Tibial nerve (tissue), 4 donors: ENCODE measurements at places on chromosomes 16 and 17.

GRCh38 chr16:48091117-48091516 lies 64.7 kb downstream of the ABCC12 start:
- no peak for DNase-seq

DNA sequence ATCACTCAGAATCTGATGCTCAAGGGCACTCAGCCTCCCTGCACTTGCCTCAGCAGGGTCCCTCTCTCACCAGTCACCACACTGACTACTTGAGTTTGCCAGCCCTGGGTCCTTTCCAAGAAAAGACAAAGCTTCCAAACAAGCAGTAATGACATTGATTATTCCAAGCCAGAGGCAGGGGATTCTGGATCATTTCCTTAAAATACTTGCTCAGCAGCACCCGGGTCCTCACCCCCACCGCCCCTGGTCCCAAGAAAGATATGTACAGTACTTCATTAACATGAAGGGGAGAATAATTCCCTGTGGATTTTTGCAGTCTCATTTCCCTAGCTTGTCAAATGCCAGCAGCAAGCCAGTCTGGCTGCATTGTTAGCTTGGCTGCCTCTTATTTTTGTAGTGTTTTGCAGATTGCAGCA lies 83.2 kb upstream of the GNAO1 start:
- no peak for DNase-seq

DNA sequence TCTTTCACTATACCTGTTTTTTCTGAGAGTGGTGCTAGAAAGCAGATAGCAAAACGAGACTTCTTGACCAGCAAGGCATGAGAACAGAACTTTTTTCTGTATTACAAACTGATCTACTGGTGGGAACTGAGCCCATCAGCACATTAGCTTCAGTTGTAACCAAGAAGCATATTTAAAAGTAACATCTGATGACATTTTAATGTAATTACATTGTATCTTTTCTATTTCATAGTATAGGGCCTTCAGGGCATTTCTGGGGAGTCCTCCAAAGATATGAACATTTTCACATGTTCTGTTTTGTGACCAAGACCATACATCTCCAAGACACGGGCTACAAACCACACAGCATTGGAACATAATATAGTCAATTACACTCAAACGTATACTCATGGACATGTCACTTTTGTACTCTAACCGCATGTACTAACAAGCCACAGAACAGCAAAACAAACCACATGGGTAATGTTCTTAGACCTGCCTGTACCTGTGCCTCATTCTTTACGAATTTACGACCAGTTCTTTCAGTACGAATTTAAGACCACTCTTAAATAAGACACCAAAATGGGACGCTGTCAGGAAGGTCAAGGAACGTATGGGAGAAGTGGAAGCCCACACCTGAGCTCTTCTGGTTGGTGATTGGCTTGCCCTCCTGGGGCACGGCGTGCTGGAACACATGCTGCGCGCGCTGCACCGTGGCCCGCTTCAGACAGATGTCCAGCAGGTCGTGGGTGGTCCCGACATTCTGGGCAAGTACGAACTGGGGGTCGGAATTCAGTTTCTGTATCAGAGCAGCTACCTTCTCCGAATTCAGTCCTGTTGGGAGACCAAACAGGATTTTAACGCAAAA lies 825 bp downstream of the BLMH start:
- DNase-seq: peak; percentile 9

DNA sequence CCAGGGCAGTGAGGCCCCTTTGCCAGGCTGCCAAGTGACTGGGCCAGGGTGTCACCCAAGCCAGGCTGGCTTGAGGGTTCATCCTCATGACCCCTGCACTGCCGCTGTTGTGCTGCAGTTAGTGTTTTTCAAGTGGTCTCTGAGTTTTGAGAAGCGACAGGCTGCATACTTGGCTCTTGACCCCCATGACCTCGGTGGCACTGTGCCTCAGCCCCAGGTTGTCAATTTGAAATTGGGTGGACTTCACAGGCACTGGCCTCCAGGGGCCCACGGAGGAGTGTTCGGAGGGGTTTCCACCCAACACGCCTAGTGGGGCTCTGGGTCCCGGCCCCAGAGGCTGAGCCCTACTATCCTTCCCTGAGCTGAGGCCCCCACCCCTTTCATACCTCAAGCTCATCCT lies 42.7 kb downstream of the DHRS7B start:
- no peak for DNase-seq

- no peak for DNase-seq
Observed at GRCh38 chr16:80518436-80518835, 22.4 kb upstream of the DYNLRB2 start.

DNA sequence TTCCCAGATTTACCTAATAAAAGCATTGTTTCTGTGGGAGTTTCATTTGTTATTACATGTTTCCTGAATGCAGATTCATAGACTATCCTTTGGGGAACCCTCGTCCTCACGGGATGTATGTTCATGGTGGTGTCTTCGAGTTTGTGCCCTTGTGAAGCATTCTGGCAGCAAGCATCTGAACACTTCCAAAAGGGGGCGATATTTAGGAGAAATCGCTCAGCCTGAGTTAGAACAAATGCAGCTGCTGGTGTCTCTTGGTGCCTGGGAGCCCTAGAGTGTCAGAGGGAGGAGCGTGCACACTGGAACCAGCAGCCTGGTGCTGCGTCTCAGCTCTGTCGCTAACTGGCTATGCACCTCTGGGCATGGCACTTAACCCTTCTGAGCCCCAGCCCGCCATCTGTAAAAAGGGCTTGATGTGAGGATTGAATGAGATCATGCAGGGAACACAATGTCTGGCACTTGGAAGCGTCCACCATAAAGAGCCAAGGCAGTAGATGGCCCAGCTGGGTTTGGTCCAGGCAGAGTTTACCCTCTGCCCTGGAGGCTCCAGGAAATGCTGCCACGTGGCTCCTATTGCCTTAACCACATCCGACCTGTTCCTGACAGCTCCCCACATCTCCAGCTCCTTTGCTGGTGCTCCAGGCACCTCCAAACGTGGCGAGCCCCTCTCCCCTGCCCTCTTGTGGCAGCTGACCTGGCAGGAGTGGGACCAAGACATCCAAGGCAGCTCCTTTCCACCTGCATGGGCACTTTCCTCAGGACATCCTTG lies 25.0 kb upstream of the C16orf78 start:
- DNase-seq: no peak

GRCh38 chr16:68197250-68197649 lies 38.7 kb downstream of the ESRP2 start:
- DNase-seq: no peak

DNA sequence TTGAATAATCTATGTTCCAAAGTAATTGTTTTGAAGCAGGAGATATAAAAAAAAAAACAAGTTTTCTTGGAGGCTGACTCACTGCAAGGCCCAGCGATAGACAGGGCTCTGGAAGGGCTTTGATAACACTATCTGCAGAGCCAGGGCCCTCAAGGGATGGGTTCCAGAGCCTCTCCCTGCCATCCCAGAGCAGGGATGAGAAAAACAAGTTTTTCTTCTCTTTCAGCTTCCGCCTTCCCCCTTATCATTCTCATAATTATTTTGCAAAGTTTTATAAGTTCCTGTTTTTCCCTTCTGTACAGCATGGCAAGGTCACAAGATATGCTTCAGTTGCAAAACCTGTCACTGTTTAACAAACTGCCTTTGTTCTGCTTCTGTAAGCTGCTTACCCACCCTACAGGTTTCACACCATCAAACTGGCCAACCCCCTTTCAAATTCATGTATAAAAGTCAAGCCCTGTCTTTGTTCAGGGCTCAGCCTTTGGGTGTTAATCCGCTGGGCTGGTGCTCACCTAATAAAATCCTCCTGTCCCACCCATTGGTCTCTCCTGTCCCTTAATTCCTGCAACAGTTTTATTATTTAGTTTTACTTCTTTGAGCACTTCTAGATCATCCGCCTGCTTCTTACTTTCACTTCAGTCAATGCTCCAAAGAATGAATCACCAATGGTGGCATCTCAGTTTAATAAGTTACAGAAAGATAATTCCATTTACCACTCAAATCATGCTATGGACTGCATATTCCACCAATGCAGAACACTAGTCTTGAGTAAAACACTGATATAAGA lies 5.6 kb upstream of the THUMPD1 start:
- no peak for DNase-seq

DNA sequence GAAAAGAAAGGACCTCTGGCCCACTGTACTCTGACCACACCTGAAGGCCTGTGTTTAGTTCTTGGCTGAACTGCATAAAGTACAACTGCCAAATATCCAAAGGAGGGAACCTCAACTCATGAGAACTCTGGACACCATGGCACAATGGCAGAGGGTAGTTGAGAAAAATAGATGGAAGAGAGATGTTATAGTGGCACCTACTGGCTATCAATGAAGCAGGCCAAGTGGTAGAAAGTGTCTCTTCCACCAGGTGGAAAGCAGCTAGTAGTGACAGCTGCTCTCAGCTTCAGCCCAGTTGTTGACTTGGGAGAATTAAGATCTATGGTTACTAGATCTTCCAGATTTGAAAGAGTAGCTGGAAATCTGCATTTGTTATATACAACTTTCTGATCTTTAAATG lies 3.2 kb downstream of the MED31 start:
- DNase-seq: no peak

DNA sequence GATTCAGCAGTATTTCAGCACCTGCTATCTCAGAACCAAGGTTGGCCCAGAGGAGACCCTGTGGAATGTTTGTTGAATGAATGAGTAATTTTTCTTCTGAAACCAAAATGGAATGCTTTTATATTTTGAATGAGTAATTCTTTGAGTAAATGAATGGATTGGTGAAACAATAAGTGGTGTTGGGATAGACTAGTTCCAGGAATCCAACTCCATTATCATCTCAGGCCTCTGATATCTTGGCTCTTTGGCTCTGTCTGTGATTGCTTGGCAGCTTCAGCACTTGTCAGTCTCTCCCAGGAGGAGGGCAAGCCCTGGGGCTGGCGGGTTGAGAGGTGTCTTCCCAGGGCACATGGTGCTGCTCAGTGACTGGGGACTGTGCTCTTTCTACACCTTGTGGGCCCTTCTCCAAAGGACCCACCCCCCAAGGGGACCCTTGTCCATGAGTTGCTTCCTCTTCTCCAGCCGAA lies 284.4 kb upstream of the FOXF1 start:
- DNase-seq: no peak

GRCh38 chr17:74452841-74453661 lies 13.4 kb upstream of the CD300A start:
- DNase-seq: no peak
